ENCODE measurements at places on chromosomes 1 and 21. TPM values are rescaled to one million over a fixed set of nuclear protein-coding genes. Genes with fewer than 3 reads are reported as not detected.

GRCh38 chr1:222387007-222387814, 160.7 kb downstream of the HHIPL2 start:
- no peaks in the 10 kb centered on the region for H3K27me3 ChIP-seq
- H3K27ac ChIP-seq, result no peak overlapping the region
- H3K36me3 ChIP-seq, result no peaks in the 10 kb centered on the region
- H3K4me1 ChIP-seq, result no peaks in the 10 kb centered on the region

GRCh38 chr1:23601968-23602876, 42.9 kb upstream of the ID3 start:
- H3K27me3 ChIP-seq, result no peaks in the 10 kb centered on the region
- H3K27ac ChIP-seq, result no peak overlapping the region
- no peak overlapping the region for H3K4me3 ChIP-seq
- H3K36me3 ChIP-seq, result no peaks in the 10 kb centered on the region
- H3K4me1 ChIP-seq, result peaks cover 15% of the 10 kb centered on the region
- DNase-seq, result no peak

DNA sequence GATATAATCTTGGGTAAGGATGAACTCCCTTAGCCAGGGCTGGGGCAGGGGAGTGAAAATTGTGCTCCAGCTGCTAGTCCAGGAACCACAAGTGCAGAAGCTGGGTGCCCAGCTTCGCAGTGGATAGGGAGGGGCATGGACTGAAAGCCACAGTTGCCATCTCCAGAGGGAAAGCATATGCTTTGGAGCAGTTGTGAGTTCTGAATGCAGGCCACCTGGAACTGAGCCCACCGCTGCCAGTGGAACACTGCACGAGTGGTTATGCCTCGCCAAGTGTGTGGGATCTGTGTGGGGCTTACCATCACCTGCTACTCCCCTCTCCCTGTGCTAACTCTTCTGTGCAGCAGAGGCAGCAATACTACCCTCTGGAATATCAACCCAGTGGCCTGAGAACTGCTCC, 158.4 kb upstream of the DPT start:
- no peaks in the 10 kb centered on the region for H3K4me1 ChIP-seq
- no peak overlapping the region for H3K4me3 ChIP-seq
- H3K27ac ChIP-seq, result no peak overlapping the region
- H3K36me3 ChIP-seq, result no peaks in the 10 kb centered on the region

DNA sequence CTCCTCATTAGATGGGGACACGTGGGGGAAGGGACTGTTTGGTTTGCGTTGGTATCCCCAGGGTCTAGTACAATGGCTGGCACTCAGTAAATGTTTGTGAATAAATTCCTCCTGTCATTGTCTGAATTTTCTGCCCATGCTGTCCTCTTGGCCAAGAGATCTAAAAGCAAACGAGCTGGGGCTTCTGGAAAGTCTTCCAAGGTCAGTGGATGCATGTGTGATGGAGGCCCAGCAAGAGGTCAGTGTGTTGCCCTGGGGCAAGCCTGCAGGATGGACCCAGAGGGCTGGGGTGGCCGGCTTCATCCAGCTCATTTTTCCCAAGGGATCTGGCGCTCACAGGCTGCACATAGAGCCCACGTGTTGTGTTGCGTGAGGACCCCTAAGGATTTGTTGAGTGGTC, 30.0 kb upstream of the JUN start:
- H3K4me3 ChIP-seq, result no peak overlapping the region
- no peaks in the 10 kb centered on the region for H3K4me1 ChIP-seq
- DNase-seq, result no peak
- no peaks in the 10 kb centered on the region for H3K36me3 ChIP-seq

The NHLH1 gene
- not detected for total RNA-seq

DNA sequence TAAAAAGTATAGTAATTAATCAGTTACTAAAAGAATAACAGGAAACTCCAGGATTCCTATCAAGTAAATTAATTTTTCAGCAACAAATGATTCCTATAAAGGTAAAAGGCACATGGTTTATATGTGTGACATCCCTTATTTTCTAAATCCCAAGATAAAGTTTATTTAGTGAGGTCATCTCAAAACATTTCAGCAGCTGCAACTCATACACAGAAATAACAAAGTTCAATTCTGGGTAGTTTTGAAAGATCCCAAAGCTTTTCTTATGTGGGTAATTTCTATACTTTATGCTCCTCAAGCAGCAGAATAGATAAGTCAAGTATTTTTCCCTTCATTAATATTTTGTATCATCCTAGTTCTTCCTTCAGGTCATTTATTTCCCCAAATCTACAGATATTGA, 117.7 kb downstream of the EIF4G3 start:
- DNase-seq, result no peak
- H3K27ac ChIP-seq, result no peak overlapping the region
- no peaks in the 10 kb centered on the region for H3K36me3 ChIP-seq
- H3K4me3 ChIP-seq, result no peak overlapping the region
- no peaks in the 10 kb centered on the region for H3K27me3 ChIP-seq
- H3K4me1 ChIP-seq, result peaks cover 2% of the 10 kb centered on the region

DNA sequence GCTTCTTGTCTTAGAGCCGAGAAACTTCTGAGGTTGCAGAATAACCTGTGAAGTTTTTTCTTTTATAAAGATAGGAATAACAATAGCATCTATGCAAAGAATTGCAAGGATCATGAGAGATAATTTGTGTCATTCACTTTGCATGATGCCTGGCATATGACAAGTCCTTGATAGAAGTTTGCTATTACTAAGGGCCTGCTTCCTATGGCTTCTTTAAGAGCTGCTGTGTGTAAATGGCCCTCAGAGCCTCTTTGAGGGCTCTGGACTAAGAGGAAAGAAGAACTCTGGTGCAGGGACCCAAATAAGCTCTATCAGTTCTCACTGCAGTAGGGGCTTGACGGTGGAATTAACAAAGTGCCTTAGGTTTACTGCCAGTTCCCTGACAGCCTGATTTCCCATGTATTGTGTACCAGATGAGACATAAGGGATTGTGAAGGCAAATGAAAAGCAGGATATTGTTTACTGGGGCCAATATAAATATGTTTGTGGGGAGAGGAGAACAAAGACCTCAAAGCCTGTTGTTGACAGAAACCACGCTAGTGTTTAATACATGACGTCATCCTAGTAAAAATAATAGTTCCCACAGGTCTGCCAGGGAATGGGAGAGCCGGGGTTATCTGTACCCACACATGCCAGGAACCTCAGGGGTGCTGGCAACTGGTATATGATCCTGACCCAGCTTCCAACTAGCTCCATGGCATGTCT, 131.2 kb upstream of the UBE2U start:
- no peak overlapping the region for H3K4me3 ChIP-seq
- H3K36me3 ChIP-seq, result no peaks in the 10 kb centered on the region
- no peaks in the 10 kb centered on the region for H3K27me3 ChIP-seq
- peaks cover 15% of the 10 kb centered on the region for H3K4me1 ChIP-seq

The CACNA1E gene
- total RNA-seq, result 5.8 TPM

The NCMAP gene
- 0.42 TPM for total RNA-seq

The GSTM1 gene
- 21.3 TPM for total RNA-seq

The MOV10 gene
- total RNA-seq, result 170 TPM
